Activated naive CD4-positive, alpha-beta T cell (primary cell): ENCODE measurements at places on chromosomes 1 and 21.

GRCh38 chr1:231421546-231421970, 529 bp downstream of the EGLN1 start:
- DNase-seq, result peak; percentile 27

DNA sequence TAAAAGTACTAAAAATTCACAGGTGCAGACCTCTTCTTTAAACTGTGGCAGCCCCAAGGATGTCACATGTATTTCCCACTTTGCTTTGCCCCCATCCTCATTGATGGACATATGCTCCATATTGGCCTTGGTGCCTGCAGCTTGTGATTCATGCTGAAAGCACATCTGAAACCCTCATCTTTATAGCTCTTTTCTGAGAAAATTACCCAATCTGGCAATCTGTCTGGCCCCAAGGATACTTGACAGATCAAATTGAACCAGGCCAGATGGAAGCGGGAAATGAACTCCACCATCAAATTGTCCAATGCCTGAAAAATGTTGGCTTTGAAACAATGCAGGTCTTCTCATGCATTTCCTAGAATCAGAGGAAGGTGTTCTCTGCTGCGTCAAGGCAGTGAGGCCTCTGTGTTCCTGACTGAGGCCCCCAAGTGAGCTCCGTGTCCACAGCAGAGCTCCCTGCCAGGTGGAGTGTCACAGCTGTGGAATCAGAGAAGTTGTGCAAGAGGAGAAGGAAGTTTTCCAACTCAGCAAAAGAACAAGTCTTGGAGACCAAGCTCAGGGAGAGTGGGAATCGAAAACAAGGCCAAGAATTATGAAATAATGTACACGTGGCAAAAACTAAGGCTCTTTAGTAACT, 323.7 kb downstream of the PLPP3 start:
- DNase-seq, result no peak

DNA sequence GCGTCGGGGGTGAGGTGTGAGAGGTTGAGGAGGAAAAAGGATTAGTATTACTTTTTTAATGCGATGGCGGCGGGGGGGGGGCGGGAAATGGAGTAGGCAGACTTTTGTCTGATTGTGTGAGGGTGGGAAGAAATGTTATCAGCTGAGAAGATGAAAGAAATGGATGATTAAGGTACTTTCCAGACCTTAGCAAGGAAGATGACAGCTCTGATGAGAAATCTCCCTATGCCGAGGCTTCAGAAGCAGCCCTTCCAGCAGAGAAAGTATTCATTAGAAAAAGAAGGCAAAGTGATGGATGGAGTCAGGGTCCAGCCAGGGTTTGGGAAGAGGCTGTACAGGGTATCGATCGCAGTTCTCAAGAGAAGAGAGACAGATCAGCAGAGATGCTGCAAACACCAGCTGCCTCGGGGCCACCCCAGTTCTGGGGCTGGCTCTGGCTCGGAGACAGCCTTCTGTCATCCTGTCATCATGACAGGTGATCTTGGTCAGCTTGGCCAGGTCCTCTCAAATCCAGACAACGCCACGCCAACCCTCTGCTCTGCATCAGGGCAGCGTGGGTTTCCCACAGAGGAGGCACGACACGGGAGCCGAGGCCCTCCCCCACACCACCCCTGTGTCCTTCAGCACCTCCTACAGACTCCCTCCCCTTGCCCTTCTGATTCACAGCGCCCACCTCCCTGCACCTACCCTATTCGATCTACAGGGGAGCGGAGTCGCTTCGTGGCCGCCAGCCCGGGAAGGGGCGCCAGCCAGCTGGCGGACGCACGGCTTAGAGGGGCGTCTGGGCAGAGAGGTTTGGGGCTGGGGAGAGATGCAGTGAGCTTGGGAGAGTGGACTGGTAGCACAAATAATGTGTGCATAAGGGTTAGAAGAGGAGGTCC, 674 bp upstream of the ATXN7L2 start:
- DNase-seq, result no peak

- no peak for DNase-seq
Observed at GRCh38 chr1:221648201-221648600, 93.7 kb downstream of the DUSP10 start.

DNA sequence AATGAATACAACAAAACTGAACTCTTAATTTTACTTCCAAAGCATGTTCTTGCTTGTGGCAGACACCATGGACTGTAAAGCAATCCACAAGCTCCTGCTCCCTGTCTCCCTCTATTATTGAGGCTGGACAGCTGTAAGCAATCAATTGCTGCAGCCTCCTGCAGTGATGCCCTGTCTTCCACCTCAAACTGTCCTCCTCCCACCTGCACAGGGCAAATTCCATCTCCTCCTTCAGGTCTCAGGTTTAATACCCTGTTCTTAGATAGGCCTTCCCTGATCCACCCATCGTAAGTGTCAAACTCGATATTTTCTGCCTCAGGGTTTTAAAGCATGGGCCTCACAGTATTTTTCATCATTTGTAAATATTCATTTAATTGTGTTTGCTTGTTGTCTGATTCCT, 81.8 kb downstream of the LYST start:
- DNase-seq, result no peak
